ENCODE measurements at places on chromosomes 2 and 18.

GRCh38 chr2:226643946-226644282 is 155.7 kb downstream of the IRS1 start:
- no peak for DNase-seq

- no peak for DNase-seq
These were observed 1.6 kb downstream of the MAP4K4 start for GRCh38 chr2:101698844-101699754.

DNA sequence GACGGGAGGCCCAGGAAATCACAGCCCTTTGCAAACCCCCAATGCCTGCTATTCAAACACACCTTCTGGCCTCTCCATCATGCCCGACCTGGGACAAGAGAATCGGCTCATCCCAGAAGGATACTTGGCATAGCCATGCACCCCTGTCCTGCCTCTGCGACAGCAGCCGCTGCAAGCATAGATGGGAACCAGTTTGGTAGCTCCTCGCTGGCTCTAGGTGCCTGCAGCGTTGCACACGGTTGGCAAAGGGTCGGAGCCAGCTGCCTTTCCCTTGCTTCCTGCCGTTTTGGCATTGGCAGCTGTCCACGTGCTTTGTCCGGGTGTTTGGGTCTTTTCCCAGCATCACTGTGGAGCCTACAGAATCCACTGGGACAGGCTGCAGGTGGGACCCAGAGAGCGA is 76.9 kb downstream of the TWIST2 start:
- no peak for DNase-seq

- DNase-seq: no peak
These were observed 249.9 kb downstream of the EIPR1 start for GRCh38 chr2:3127710-3128109.

- no peak for DNase-seq
These were observed 17.9 kb upstream of the ARHGAP25 start for GRCh38 chr2:68716604-68717304.

GRCh38 chr2:75807992-75808391 is 97.3 kb upstream of the GCFC2 start:
- no peak for DNase-seq

- DNase-seq: no peak
These were observed 3.2 kb upstream of the LIMS2 start for GRCh38 chr2:127678531-127678930.

DNA sequence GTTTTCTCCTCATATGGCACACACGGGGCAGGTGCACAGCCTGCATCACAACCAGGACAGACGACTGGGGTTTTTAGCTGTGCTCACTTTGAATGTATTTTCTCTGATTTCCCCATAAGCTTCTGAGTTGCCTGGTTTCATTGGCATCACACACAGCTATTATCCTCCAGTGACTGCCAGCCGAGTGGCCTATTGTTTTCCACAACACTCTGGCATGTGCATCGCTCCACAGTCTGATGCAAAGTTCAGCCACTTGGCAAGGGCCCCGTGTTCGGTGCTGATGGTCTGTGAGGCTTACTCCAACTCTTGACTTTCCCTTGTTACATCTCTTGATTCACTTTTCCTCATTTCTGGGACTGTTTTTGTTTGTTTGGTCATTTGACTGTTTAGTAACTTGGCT is 593.1 kb downstream of the CBLN2 start:
- DNase-seq: no peak

DNA sequence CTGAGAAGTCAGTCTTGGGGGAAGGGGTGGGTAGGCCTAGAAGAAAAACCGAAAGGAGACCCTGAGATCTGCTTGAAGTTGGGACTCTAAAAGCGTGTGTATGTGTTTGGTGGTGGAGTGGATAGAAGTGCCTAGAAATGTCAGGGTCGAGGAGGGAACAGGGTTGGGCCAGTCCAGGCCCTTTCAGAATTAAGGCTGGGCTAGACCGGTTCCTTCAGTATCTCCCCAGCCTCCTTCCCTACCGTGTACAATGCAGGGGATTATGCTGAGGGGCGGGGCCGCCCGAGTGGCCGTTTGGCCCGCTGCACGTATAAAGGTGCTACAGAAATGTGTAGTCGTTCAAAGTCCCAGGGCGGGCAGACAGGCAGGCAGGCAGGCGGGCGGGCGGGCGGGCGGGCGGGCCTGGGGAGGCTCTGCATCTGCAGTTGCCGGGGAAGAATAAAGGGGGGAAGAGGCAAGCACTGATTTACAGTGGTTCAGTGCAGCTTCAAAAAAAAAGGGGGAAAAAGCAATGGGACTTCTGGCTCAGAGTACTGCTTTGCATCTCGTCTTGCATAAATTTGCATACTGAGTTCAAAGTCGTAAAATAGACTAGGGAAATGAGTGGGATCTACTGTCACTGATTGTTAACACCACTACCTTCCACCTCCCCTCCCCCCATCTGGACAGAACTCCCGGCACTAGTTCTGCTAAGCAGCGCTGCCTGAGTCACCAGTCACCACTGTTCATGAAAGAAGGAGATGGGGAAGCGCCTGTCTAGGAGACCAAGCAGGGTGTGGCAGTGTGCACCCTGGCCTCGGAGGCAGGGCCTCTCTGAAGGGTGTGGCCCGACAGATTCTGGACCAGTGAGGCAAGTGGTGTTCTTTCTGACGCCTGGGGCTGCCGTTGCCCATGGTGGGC is 3.6 kb downstream of the IGFBP2 start:
- DNase-seq: no peak

GRCh38 chr2:191301971-191302370 is 56.8 kb downstream of the MYO1B start:
- DNase-seq: no peak

GRCh38 chr2:208253600-208254117 is 1.2 kb downstream of the IDH1 start:
- no peak for DNase-seq

DNA sequence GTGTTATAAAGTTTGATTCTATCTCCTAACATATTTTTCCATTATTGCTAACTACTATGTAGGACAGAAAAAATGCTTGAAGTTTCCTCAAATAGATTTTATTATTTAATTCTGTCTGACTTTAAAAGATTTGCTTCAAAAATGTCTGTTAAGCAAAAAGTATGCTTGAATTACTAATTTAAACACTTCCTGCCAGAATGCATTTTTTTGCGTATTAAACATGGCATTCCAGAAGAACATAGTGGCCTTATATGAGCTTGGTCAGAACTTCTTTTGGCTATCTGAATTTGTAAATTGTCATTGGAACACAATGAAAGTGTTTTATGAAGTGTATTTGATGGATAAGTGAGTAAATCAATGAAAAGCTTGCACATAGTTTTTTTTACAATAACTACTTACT is 37.8 kb downstream of the MBD5 start:
- no peak for DNase-seq

DNA sequence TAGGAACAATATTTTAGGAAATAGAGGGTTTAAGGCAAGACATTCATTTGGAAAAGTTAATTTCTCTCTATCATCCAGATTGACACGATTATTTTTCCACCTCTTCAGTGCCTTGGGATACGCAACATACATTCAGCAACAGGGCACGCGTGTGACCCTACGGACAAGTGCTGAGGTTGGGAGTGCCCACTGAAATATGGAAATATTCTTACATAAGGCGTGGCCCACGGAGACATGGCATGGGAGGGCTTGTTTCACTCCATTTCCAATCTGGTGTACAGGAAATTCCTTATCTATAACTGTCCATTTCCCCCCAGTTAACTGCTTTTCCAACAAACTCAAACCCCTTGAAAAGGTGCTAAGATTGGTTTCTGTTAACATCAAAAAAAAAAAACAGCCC is 20.9 kb upstream of the KIDINS220 start:
- DNase-seq: no peak

All from cortex of kidney (tissue), 1 donor.